ENCODE measurements at places on chromosomes 6 and 20. TPM values are rescaled to one million over a fixed set of nuclear protein-coding genes. Genes with fewer than 3 reads are reported as not detected.

DNA sequence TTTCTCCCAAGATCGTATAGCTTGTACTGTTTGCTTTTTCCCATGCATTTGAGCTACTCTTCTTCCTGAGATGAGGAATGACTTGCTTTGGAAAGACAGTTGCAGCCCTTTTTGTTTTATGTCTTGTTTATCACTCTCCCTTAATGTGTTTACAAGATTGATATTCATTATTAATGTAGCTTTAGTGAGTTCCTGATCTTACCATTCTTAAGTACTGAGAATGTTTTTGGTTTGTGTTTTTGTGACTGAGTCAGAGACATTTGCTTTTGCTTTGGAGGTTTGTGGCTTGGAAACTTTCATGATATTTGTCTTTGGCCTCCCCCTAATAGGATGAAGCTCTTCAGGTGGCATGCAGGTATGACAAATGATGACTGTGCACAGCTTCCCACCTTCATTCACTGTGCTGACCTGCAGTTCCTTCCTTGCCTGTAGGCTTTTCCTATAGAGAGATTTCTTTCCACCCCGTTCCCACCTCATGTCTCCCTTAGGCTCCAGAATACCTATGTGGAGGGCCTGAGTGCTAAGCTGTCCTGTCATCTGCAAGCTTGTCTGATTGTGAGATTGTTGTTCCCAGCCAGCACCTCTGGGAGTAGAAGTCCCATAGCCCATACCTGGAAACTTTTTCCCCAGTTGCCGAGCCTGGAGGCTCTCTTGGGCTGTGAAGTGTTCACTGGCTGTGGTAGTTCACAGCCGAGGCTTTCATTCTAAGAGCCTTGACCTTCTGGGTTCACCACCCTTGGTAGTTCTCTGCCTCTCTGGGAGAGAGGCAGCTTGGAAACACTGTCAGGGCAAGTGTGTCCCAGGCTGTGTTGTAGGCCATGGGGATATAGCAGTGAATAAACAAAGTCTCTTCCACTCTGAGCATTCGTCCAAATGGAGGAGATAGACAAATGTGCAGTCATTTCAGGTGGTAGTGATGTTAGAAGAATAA, 27.1 kb downstream of the CDS2 start:
- DNase-seq = no peak

DNA sequence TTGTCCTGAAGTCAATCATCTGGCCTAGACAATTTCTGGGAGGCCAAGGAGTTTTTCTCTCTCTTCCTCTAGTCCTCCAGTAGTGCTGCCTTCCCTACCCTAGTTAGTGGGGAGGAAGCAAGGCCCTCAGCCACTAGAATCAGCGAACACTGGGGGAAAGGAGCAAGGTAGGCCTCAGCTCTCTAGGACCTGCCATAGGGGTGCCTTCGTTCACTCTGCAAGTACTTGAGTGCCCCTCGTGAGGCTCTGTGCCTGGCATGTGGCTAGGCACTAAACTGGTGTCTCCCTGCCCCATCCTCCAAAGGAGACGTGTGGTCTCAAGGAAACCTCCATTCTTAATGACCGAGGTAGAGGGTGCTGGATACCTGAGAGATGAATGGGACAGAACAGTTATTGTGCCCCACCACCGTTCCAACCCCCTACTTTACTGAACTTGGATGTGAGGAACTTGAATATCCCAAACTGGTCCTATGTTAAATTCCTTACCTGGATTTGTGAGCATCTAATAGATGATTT, 1.1 kb downstream of the DEF6 start:
- no peak for DNase-seq

- DNase-seq = no peak
These were observed 36.6 kb upstream of the MLIP start for GRCh38 chr6:54074578-54075195.

MAPK13 gene
- 21.9 TPM for total RNA-seq

DNA sequence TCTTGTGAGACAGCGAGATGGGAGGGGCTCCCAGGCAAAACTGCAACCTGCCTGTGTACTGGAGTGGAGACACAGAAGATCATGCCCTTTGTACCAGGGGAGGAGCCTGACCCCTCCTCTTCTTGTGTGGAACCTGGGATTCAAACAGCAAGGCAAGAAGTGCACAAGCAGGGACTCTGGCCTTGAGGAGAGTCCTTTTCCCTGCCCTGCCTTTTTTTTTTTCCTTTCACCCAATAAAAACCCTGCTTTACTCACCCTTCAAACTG, 251.8 kb upstream of the OPRM1 start:
- no peak for DNase-seq

DNA sequence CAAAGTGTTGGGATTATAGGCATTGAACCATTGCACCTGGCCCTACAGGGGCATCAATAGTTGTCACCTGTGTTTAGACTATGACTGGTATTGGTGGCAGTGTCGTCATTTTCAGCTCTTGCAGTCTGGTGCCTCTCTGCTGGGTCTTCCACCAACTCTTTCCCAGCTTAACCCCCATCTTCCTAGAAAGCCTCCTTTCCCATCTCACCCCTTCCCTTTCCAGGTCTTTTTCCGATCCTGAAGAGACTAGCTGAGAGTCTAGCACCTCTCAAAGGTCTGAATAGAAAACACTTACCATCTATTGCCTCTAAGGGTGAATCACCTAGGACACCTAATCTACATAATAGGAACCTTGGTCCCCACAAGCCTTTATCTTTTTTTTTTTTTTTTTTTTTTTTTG, 71.0 kb downstream of the TCP11 start:
- no peak for DNase-seq

GRCh38 chr6:25232479-25232878, 46.7 kb upstream of the CARMIL1 start:
- DNase-seq = no peak

GRCh38 chr6:167839755-167840154, 13.0 kb downstream of the AFDN start:
- DNase-seq = no peak

GRCh38 chr6:24273096-24273870, 84.6 kb downstream of the DCDC2 start:
- DNase-seq = no peak

GRCh38 chr6:122869437-122870024, 80.5 kb downstream of the SMPDL3A start:
- no peak for DNase-seq

GRCh38 chr6:88142297-88142668, 23.9 kb downstream of the CNR1 start:
- no peak for DNase-seq

GRCh38 chr20:3106658-3107463, 22.3 kb upstream of the AVP start:
- no peak for DNase-seq

TBXT gene
- not detected for total RNA-seq

GRCh38 chr20:59788196-59788735, 145.2 kb downstream of the SYCP2 start:
- DNase-seq = peak; percentile 55

DNA sequence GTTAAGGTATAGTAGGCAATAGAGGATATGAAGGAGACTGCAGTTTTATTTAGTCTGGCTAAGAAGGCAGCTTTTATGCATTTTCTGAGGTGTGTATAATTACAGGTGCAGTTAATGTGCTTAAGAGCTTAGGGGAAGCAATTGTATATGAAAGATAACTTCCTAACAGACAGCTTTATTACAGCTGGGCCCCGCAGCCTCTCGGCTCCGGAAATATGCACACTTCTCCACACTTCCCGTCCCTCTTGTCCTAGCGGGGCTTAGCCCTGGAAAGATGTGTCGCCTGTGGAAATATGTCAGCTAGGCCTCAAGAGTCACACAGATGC, 178.4 kb upstream of the ARID1B start:
- DNase-seq = no peak

DNA sequence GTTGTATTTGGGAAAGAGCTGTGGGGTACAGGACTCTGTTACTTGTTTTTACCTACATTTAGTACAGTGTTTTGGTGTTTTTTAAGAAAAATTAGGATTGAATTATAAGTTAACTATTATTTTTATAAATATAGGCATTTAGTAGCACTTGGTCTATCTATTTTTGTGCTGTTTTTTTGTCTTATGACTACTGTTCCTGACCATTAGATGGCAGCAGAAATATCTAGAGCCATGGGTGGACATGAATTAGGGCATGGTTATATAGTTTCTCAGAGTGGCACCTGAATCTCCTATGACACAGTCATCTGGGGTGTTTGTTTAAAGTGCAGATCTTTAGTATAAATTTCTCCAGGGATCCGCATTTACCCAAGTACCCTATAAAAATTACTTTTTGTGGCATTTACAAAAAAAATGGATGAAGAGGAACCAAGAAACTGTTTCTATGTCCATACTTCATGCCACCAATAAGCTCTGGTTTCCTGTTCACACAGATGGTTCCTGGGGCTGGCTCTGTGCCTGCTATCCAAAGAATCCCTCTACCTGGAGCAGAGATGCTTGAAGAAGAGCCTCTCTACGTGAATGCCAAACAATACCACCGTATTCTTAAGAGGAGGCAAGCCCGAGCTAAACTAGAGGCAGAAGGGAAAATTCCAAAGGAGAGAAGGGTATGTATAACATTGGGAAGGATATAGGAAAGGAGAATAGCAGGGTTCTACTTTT, 19.8 kb downstream of the NFYA start:
- no peak for DNase-seq

DNA sequence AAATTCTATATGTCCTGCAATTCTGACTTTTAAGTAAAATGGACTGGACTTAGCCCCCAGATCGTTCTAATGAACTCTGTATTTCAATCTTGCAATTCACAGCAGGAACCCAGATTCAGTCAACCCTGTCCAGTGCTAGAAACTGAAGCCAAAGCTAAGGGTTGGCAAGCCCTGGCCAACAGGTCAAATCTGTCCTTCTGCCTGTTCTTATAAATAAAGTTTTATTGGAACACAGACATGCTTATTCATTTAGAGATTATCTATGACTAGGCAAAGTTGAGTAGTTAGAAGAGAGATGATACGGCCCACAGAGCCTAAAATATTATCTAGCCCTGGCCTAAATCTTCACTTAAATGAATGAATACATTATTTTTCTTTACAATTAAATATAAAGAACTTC, 339.2 kb upstream of the JARID2 start:
- no peak for DNase-seq

GRCh38 chr20:8116067-8116811, 15.8 kb upstream of the PLCB1 start:
- no peak for DNase-seq

DNA sequence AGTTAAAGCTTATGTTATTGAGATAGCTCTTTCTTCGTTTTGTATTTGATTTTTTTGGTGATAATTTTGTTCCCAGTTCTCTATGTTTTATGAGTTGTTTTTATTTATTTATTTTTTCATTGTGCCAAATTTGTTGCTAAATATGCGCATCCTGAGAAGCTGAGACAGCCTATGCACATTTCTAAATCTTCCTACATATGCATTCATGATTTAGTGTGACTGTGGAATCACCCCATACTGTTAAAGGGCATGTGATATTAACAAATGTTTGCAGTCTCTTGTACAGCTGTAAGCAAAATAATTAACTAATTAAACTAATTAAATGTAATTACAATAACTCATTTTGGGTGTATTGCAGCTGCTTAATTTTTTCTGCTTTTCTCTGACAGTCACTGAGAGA, 10.4 kb downstream of the TFAP2B start:
- no peak for DNase-seq

- no peak for DNase-seq
These were observed 14.8 kb downstream of the MARCKS start for GRCh38 chr6:113871975-113872374.

DNA sequence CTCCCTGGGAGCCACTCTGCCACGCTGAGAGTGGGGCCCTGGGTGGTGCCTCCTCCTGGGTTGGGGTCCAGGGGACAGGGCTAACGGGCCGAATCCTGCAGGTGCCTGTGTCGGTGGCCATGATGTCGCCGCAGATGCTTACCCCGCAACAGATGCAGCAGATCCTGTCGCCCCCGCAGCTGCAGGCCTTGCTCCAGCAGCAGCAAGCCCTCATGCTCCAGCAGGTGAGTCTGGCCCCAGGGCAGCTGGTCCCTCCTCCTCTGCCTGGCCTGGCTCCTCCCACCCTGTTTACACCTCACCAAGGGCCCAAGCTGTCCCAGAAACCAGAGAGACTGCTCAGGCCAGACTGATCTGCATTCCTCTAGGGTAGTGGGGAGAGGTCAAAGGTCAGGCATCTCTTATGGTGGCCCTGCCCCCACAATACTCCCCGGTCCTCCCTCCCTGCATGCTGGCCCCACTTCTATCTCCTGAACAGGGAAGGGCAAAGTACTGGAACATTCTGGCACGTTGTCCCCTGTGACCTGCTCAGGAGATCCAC, 38.6 kb downstream of the FOXP4 start:
- no peak for DNase-seq

CDS2 gene
- 24.8 TPM for total RNA-seq

JPH2 gene
- 13.8 TPM for total RNA-seq

GRCh38 chr6:30013291-30013922, 47.7 kb upstream of the POLR1H start:
- DNase-seq = no peak
